T47D (cell line): ENCODE measurements at places on chromosomes 3 and 15.
A peak's percentile ranks its signal among the peaks of the same experiment; 100 is the strongest.

DNA sequence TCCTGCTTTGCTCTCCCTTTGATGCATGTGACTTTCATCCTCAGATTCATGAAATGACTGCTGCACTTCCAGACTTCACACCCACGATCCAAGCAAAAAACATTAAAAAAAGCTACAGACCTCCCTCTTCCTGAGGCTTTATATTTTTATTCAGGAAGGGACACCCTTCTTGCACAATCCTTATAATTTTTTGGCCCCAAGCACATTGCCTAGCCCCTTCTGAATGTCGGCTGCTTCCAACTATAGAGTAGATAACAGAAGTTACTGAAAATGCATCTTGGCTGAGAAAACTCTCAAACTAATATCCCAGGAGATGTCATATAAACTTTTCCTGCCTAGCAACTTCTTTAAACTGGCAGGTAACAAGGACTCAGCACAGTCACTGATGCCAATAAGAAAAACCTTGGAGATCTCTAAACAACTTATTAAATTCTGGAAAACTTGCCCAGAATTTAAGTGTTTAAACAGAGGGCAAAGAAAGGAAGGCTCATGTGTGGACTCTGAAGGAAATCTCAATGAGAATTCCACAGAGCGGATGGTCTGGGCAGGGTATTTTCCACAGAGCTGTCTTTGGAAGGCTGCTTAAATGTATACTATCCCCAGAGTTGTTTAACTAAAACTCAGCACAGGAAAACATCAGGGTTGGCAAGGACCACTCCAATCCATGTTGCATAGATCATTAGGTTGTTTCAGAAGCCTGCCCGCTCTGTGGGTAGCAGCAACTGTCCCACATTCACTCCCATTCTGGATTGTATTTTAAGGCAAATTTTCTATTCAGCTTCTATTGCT, 746.8 kb upstream of the LMCD1 start:
- no peak for DNase-seq

GRCh38 chr3:149532489-149533180, 58.1 kb downstream of the TM4SF4 start:
- DNase-seq: no peak

DNA sequence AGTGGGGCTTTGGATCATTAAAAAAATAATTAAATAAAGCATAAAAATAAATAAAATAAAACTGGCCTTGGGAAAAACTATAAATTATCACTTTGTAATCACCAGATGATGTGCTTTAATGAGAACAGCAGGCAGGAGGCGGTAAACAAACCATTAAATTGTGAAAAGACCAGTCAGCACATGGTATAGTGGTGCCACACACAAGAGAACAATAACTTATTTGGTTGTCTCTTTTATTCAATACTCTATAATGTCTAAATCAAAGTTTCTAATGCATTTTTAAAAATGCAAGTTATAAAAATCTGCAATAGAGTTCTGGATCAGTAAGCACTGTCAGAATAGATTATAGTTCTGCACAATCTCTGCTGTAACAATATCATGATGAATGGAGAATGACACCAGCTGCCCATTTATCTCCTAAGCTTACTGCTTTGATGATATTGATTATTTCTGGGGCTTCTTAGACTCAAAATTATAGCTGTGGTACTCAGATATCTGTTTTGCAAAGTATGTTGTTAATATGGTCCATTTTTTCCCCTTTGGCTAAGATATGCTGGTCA, 259.3 kb downstream of the NAALADL2 start:
- DNase-seq: no peak

- DNase-seq: no peak
Measured at GRCh38 chr15:58432401-58432800, 610 bp downstream of the LIPC start.

DNA sequence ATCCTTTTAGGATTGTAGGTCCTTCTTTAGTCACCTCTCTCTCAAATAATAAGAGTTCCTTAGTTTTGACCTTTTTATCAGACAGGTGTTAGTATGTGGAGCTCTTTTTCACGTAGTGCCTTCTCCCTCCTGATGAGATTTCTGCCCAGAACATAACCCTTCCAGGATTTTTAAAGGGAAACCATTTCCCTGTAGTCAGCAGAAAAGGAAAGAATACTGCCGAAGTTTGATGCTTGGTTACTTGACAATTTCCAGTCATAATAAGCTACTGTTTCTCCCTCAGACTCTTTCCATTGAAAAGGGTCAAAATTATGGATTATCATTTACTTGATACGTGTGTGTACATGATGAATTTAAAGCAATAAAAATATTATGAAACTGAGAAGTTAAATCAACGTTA, 73.1 kb downstream of the VPS8 start:
- no peak for DNase-seq

DNA sequence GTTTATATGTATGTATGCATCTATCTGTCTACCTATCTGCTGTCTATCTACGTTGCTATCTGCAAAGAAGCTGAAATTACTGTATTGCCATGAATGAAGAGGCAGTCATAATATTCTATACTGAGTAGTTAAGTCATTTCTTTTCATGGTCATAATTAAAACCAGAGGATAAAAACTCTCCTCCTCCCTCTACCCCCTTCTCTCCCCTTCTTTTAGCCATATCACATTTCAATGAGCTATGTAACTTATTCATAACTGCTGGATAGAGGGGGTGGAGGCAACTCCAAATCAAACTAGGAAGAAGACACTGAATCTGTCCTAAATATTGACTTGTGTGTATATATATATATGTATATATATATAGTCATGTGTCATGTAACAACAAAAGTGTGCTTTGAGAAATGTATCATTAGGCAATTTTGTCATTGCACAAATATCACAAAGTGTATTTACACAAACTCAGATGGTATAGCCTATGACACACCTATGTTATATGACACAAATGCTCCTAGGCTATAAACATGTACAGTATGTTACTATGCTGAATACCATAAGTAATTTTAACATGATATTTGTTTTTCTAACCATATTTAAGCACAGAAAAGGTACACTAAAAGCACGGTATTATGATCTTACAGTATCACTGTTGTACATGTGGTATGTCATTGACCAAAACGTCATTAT, 229.7 kb upstream of the KCNMB2 start:
- DNase-seq: no peak

DNA sequence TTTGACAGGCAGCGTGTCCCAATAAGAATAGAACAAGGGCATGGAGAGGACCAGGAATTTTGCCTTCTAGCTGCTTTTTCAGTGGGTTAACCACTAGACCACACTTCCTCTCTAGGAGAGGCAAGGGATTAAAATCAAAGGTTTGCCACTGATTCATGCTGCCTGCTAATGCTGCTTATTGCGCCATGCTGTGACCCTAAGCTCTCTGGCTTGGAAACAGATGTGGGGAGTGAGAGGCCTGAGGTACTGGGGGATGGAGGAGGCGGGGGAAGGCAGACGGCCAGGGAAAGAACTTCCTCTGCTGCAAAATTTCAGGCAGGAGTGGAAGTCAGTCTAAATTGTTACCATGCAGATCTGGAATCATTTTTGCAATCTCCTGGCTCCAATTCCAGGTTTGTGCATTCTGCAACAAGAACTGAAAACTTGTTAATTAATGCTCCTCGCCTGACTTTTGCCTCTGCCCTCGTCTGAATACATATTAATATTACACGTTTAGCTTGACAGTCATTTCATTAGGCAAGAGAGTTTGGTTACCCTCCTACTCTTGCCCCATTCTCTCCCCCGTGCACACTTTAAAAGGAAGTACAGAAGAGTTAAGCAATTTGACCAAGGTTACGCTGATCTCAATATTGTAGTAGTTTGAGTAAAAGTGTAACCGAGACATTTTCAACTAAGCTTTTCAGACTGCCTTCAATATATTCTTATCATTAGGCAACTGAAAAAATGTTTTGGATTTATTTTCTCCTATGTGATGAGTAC, 121.7 kb upstream of the SPRED1 start:
- DNase-seq: no peak

DNA sequence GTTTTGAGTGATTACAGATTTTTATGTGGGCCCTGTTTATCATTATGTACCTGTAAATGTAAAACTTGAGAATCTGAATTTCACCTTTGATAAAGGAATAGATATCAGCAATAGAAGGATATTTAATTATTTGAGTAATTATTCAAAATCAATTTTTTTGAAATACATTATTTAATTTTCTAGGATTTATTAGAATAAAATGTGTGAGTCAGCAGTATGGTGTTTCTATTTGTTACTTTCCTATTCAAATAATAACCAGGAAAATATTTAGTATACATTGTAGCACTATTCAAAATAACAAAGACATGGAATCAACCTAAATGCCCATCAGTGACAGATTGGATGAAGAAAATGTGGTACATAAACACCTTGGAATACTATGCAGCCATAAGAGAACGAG, 22.1 kb downstream of the CAPN7 start:
- no peak for DNase-seq

- no peak for DNase-seq
Measured at GRCh38 chr3:122689587-122689986, 8.9 kb downstream of the PARP14 start.

DNA sequence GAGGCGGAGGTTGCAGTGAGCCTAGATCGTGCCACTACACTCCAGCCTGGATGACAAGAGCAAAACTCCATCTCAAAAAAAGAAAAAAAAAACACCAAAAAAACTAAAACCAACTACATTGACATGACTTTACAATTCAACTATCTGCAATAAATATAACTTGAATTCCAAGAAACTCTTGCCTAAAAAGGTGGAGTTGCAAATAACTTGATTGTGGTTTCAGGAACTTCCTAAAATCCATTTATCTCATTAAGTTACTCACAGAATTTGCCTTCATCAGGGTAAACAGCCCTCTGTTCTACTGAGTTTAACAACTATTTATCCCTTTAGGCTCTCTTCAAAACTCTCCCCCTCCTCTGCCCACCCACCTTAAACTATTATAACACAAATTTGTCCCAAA, 2.7 kb upstream of the MAPK6 start:
- no peak for DNase-seq

- DNase-seq: no peak
Measured at GRCh38 chr3:143974271-143975238, 2.9 kb downstream of the DIPK2A start.

DNA sequence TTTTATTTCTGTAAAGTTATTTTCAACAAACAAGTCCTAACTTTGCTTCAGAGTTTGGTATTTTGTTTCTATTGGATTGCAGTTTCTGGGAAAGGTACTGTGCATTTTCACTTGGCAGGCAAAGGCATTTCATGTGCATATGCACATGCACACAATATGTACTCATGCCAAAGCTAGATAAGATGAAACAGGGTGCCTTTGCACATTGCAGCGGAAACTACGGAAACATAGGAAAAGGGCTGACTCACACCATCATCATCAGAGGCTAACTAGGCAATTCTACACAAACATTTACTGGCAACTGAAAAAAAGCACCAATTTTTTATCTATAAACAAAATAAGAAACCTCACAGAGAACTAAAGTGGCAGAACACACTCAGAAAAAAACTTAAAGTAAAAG, 550.6 kb upstream of the NECTIN3 start:
- no peak for DNase-seq

DNA sequence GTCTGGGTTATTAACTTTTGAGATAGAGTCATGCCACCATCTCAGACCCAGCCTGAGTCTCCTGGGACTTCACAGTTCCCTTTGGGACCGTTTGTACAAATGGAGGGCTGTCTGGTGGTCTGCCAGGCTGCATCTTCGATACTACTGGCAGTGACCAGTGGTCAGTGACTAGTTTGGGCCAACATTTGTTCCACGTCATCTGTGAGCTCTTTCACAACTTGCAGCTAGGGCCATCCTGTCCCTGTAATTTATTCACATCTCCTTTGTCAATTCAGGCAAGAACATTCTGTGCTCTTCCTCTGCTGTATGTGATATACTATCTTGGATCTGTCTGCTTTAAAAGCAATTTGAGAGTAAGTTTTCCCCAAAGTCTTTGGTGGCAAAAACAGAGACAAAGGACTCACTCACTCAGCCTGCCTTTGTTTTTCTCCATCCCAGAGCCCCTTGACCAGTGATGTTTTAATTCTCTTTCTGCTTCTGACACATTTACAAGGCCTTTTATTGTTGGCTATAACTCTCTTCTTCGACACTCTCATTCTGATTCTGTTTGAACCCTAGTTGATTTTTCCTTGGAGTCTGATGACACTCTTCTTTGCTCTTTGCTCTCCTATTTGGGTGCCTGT, 353.4 kb downstream of the EPHB1 start:
- DNase-seq: no peak

GRCh38 chr3:185175370-185175987, 22.6 kb upstream of the C3orf70 start:
- DNase-seq: no peak

GRCh38 chr3:192246847-192247559, 480.3 kb downstream of the FGF12 start:
- no peak for DNase-seq

GRCh38 chr3:174409086-174409743, 449.9 kb upstream of the NAALADL2 start:
- peak; percentile 65 for DNase-seq

GRCh38 chr15:101765772-101766456, 37.4 kb upstream of the OR4F6 start:
- DNase-seq: no peak

- DNase-seq: peak; percentile 78
Measured at GRCh38 chr3:20040548-20041196, 426 bp downstream of the KAT2B start.

DNA sequence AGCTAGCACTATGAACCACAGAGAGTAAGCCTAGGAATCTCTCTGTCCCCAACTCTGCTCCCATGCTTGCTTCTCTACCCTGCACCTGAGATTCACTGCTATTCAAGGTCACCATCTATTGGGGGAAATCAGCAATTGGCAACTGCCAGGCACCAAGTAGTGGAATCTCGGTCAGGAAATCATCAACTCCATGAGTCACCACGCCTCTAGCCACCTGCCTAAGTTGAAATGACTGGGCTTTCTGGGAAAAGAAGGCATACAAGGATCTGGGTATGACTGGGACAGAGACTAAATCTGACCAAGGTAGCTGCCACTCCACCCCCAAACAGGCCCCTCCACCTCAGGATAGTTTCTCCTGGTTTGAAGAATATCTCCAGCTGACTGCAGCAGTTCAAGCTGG, 464.1 kb upstream of the CBLB start:
- DNase-seq: no peak

GRCh38 chr3:126197854-126198584, 17.6 kb upstream of the ALDH1L1 start:
- peak; percentile 65 for DNase-seq

GRCh38 chr3:181985386-181985785, 273.7 kb downstream of the SOX2 start:
- DNase-seq: no peak

GRCh38 chr15:51869060-51869421, 39.6 kb downstream of the TMOD3 start:
- DNase-seq: no peak

- no peak for DNase-seq
Measured at GRCh38 chr3:176848431-176849214, 348.7 kb downstream of the TBL1XR1 start.

GRCh38 chr15:77831986-77832385, 199.3 kb upstream of the LINGO1 start:
- no peak for DNase-seq

DNA sequence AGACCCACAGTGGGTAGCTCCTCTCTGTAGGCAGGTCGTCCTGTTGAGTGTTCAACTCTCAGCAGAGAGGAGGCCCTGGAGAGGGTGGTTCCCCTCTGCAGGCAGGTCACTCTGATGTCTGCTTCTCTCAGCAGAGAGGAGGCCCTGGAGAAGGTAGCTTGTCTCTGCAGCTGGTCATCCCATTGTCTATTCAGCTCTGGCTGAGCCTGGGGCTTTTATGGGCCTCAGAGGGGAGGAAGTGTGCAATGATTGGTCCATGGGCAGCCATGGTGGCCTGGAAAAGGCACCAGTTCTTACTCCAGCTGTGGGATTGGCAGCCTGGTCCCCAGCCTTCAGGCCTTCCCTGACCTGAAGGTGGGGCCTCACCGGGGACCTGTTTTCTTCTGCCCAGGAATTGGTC, 52.9 kb downstream of the PPCDC start:
- no peak for DNase-seq

- peak; percentile 47 for DNase-seq
Measured at GRCh38 chr15:70055601-70056051, 42.1 kb downstream of the TLE3 start.
